ENCODE measurements at places on chromosomes 2 and 18.

DNA sequence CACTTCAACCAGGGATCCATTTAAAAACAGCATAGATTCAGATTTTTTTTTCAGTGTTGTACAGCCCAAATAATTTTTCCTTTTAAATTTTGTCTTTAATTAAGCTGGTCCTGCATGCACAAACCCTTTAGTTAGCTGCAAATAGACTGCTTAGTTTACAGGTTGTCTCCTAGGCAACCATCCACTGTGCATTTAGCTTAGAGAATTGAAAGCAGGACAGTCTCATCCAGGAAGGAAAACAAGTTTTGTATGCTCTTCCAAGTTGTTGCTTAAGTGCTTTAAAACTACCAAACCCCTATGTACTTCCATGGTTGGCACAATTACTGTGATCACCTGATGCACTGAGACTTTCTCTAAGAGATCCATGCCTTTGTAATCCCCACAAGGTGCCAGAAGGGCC, at the start of gene MAP3K19:
TSS of gene MAP3K19 (minus strand) at position 148 of the 400 bp plus-strand sequence. CDS start 22,800 bp downstream, outside the sequence.
- no peak for DNase-seq

- no peak for DNase-seq
These were observed 42.0 kb upstream of the MYL1 start for GRCh38 chr2:210356944-210357343.

- DNase-seq, result no peak
These were observed 96.2 kb downstream of the GORASP2 start for GRCh38 chr2:171025214-171025613.

DNA sequence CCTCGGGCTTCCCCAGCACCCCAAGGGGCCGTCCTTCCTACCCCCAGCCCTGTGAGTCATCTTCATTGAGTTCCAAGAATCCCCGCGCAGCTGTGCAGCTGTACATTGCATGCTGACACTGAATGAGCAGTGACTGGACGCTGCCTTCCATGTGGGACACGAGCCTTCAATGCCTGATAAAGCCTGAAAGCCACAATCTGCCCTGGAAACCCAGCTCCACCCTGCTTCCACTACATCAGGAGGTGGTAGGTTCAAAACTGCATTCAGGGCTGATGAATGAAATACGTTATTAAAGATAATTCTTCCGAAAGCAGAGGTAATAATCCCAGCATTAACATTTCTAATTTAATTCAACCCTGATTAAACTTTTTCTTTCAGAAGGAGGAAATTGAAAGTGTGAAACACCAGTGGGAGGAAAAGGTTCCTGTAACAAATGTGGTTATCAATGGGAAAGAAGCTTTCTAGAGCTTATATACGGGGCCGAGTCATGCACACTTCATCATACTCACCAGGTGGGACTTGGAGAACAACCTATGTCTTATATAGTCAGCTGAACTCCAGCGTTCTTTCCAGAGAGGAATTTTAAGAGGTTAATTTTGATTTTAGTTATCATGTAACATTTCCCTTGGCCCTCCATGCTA, 360.1 kb downstream of the LPIN1 start:
- DNase-seq, result no peak

- DNase-seq, result no peak
These were observed 304.4 kb downstream of the GULP1 start for GRCh38 chr2:188596054-188596453.

DNA sequence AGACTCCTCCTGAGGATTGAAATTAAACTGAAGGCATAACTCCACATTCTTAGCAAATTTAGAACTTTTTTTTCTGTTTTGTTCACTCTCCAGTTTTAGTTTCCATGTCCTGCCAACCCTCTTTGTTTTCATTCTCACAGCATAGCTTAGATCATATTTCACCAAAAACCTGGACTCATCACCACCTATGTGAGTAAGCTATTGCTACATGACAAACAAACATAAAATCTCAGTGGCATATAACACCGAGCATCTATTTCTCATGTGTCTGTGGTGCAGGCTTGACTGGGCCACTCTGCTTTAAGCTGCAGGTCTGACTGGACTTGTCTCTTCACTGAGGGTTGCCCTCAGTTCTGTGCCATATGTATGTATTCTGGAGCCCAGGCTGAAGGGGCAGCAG, 385.2 kb downstream of the ARHGAP15 start:
- no peak for DNase-seq

DNA sequence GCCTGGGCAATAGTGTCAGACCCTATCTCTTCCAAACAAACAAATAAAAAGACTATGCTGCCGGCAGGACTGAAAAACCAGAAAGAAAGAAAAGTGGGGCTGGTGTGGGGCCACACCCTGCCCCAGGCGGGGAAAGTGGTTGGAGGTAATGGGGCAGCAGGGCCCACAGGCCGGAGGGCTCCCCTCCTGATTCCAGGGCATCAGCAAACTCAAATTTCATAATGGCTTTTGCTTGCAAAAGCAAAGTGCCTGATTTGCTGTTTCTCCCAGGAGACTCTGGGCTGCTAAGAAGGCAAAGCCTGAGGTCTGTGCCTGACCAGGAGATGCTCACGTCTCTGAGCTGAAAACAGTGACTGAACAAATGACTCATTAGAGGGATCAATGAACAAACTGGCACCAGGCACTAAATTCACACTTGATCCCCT, 121.9 kb downstream of the HDAC4 start:
- no peak for DNase-seq

- no peak for DNase-seq
These were observed 6.6 kb upstream of the PTMA start for GRCh38 chr2:231701456-231702373.

- no peak for DNase-seq
These were observed 60.6 kb upstream of the CUL3 start for GRCh38 chr2:224645722-224646121.

DNA sequence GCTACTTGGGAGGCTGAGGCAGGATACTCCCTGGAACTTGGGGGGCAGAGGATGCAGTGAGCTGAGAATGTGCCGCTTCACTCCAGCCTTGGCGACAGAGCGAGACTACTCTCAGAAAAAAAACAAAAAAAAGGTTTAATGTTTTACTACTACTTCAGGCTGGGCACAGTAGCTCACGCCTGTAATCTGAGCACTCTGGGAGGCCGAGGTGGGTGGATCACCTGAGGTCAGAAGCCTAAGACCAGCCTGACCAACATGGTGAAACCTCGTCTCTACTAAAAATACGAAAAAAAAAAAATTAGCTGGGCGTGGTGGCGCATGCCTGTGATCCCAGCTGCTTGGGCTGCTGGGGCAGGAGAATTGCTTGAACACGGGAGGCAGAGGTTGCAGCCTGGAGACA, 75.7 kb upstream of the ATIC start:
- DNase-seq, result no peak

- DNase-seq, result no peak
These were observed 537.5 kb downstream of the MBD2 start for GRCh38 chr18:53686965-53687364.

DNA sequence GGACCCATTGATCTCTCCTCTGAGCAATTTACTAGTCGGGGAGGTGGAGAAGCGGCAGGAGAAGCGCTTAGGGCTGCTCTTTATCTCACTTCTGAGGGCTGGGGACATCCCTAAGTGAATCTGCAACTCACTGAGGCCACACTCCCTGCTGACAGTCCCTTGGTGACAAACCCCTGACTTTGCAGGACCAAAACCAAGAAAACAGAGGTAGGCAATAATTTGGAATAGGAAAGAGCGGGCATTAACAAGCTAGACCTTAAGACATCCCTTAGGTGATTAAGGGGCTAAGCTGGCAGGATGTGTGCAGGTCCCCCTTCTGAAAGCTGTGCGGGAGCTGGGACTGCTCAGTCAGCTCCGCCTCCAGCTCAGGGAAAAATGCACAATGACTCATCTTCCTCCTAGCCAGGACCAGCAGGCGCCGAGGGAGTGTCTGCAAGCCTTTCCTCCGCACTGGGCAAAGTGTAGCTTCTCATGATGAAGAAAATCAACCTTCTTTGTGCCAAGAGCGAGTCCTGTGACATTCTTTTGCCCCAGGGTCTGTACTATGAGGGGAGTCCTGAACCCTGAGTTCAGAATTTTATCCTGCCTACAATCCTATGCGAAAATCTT, 63.3 kb downstream of the BOD1L2 start:
- no peak for DNase-seq

- DNase-seq, result no peak
These were observed 19.4 kb downstream of the TEX44 start for GRCh38 chr2:231612109-231612455.

- no peak for DNase-seq
These were observed 27.2 kb downstream of the MAP4K3 start for GRCh38 chr2:39409697-39410389.

- no peak for DNase-seq
These were observed 568.7 kb upstream of the CNTNAP5 start for GRCh38 chr2:123456416-123456815.

GRCh38 chr2:116487336-116487735, 1327.2 kb upstream of the DDX18 start:
- DNase-seq, result no peak

- no peak for DNase-seq
These were observed 6.6 kb downstream of the EPAS1 start for GRCh38 chr2:46303822-46304221.

DNA sequence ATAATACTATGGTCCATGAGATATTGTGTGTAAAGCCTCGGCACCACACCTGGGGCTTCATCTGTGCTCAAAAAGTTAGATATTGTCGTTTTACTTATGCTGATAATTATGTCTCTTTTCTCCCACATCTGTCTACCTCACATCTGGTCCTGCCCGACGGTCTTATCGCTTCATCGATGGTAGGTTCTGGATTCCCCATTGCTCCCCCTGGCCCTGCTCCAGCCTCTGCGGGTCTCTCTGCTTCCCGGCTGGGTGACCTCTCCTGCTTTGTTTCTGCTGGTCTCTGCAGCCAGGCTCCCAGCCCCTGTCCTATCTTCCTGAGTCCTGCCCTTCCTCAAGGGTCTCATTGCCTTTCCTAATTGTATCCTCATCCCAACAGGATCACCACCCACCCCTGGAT, 294.2 kb downstream of the NDUFA10 start:
- no peak for DNase-seq

DNA sequence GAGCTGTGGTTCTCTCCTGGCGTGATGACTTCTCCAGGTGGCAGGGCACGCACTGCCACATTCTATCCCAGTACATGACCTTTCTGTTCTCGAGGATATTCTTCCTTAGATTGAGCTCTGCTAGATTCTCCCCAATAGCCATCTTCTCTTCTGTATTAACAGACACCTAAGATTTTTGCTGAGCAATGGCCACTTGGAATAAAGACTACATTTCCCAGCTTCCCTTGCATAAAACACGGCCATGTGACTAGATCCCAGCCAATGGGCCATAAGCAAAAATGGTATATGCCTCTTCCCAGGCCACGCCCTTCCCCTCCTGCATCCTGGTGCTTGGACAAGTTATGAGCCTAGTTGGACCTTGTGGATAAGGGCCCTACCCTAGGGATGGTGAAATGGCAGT, 82.1 kb downstream of the EIF2AK3 start:
- no peak for DNase-seq

GRCh38 chr18:36348971-36349417, 51.5 kb downstream of the FHOD3 start:
- DNase-seq, result no peak

DNA sequence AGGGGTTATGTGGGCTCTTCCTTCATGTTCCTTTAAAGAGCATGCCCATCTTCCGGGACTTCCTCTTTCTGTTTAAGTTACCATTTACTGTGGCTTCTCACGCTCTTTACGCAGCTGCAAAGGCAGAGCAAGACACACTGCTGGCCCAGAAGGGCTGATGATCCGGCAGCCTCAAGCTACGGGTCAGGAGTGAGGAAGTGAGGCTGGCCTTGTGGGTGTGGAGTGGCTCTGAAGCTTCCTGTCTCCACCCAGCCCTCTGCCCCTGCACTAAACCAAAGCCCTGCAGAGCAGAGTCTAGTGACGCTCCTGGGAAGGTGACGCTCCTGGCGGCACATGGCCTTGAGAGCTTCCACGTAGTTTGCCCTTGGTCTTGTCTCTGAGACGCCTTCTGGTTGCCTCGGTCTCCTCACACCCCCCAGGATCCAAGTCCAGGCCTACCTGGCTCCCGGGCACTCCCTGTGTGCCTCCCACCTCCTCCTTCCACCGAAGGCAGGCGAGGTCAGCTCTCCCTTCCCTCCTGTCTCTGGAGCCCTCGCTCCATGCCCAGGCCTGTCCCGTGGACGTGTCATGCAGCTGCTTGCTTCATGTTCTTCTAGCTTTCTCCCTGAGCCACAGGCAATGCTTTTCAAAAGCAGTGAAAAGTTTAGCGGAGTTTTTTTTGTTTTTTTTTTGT, 50.3 kb downstream of the ARL4C start:
- DNase-seq, result peak; percentile 60

DNA sequence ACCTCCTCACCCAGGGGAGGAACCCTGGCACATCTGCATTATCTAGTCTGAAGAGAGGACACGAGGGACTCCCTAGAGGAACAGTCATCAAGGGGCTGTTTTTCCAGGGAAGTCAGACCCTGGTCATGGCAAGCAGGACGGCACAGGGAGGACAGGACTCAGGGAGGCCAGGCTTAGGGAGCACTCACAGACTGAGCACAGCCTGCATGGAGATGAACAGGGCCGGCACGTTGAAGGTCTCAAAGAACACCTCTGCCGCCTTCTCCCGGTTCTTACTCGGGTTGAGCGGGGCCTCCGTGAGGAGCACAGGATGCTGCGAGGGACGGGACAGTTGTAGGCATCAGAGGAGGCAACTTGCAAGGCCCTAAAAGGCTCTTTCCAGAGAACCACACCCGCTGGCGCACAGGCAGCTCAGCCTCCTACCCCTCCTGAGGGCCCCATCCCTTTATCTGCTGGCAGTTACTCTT, 5.1 kb downstream of the ACTR1B start:
- no peak for DNase-seq

DNA sequence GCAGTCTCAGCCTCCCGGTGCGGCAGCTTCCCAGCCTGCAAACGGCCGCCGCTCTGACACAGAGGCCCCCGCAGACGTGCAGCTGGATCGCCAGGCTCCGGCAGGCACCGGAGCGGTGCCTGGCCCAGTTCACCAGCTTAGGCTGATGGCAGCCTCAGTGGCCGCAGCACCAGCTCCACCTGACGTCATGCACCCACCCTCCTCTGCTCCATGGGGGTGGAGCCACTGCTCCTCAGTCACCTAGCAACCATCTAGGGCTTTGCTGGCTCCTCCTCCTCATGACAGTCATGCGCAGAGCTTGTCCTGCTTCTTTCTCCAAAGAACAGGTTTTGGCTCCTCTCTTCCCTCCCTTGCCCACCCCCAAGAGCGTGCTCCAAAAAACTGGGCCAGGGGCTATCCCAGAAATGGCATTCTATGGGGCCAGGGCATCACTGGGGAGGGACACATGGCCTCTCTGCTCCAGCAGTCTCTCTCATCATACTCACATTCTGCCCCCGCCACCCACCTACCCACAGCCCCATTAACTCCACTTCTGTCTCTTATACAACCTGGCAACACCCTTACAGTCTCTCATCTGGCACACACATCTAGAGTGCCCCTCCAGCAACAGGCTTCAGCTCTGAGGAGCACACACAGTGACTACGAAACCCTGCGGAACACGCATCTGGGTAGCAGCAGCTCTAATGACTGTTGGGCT, 5.5 kb downstream of the DCTN1 start:
- no peak for DNase-seq

- DNase-seq, result no peak
These were observed 26.6 kb downstream of the HK2 start for GRCh38 chr2:74860521-74860920.

DNA sequence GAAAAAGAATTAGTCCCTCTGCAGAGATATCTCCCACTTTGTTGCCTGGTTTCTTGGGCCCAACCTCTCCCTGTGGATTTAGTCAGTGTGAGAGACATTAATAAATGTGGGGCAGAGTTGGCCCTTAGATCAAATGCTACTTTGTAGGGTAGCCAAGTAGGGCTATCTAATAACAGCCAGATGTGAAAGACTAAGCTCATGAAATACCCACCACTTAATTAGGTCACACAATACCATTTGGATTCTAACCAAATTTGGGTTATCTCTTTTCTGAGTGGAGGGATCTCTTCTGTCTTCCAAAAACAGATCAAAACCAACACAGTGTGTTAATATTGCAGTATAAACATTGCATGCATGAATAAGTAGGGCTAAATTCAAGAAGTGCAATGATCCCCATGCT, 626.8 kb upstream of the ZEB2 start:
- DNase-seq, result no peak
